ENCODE measurements at places on chromosomes 4 and X. TPM values are rescaled to one million over a fixed set of nuclear protein-coding genes. Genes with fewer than 3 reads are reported as not detected.

The VCX3A gene
- total RNA-seq = not detected

The CTSO gene
- 0.93 TPM for total RNA-seq

The LDOC1 gene
- 6.9 TPM for total RNA-seq

The TMEM144 gene
- not detected for total RNA-seq

- H3K27me3 ChIP-seq = peaks cover 2% of the 10 kb centered on the region
- no peak overlapping the region for H3K4me3 ChIP-seq
- H3K36me3 ChIP-seq = no peaks in the 10 kb centered on the region
- no peak overlapping the region for H3K27ac ChIP-seq
Measured at GRCh38 chr4:8280876-8281440, 11.4 kb downstream of the HTRA3 start.

- H3K4me3 ChIP-seq = peak overlapping the region; percentile 84
- DNase-seq = no peak
- H3K36me3 ChIP-seq = peaks cover 51% of the 10 kb centered on the region
- H3K27ac ChIP-seq = peak overlapping the region; percentile 58
- H3K27me3 ChIP-seq = no peaks in the 10 kb centered on the region
Measured at GRCh38 chr4:108159845-108160244, 8.9 kb downstream of the LEF1 start.

DNA sequence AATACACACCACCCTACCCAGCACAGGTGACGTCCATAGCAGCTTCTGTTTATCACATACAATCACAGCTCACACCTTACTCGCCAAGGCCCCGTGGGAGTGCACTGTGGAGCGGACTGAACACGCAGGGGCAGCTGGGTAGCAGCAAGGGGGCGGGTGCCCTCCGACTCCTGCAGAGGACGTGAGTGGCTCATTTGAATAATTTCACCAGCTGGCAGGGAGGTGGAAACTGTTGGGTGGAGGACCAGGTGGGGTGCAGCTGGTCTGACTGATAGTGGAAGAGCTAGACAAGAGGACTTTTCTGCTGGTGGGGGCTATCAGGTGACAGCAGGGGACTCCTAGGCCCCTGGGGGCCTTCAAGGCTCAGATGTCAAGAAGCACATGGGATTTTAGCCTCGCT, 16.3 kb downstream of the MAN2B2 start:
- peak overlapping the region; percentile 42 for H3K27ac ChIP-seq
- no peaks in the 10 kb centered on the region for H3K4me1 ChIP-seq
- DNase-seq = no peak
- H3K27me3 ChIP-seq = no peaks in the 10 kb centered on the region
- H3K36me3 ChIP-seq = peaks cover 5% of the 10 kb centered on the region

DNA sequence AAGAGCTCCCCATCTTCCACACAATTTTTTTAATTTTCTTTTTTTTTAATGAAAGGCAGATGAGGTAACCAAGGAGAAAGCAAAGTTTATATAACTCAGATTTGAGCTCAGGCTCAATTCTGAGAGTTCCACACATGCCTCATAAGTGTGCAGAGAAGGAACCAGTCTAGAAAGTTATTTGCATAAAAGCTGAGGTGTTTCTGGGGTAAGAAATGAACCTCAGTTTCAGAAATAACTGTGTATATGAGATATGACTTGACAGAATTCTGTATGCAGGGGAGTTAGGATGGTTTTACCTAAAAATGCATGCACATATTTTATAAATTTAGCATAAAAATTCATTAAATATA, 51.3 kb downstream of the DTHD1 start:
- H3K4me3 ChIP-seq = no peak overlapping the region
- H3K4me1 ChIP-seq = peaks cover 33% of the 10 kb centered on the region
- no peak for DNase-seq

DNA sequence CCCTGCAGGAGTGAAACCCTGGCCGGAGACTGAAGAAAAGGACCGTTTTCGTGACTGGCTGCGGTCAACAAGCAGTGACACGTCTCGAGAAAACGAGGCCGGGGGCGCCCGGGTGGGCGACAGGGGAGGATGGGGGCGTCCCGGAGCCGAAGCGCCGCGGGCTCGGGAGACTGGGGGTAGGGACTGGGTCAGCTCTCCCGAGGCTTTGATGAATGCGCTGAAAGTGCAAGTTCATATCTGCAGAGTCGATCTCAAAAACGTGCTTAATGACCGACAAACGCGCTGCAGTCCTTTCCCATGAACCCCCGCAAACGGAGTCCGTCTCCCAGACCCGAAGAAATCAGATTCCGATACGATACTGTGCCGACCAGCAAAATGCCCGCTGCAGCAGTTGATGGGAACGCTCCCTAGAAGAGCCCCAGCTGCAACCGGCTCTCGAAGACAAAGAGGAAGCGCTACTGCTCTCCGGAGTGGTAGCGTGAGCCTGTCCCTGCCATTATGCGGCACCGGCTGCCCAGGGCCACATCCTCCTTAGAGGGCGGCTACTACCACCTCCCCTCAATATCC, 806 bp upstream of the CD99L2 start:
- peak; percentile 6 for DNase-seq
- H3K4me3 ChIP-seq = peak overlapping the region; percentile 87
- H3K27ac ChIP-seq = peak overlapping the region; percentile 61

GRCh38 chrX:30283456-30284200, 25.6 kb downstream of the NR0B1 start:
- H3K27me3 ChIP-seq = no peaks in the 10 kb centered on the region
- no peak for DNase-seq
- H3K36me3 ChIP-seq = no peaks in the 10 kb centered on the region
- no peak overlapping the region for H3K27ac ChIP-seq

- no peak overlapping the region for H3K4me3 ChIP-seq
- no peak overlapping the region for H3K27ac ChIP-seq
- H3K27me3 ChIP-seq = no peaks in the 10 kb centered on the region
- peaks cover 29% of the 10 kb centered on the region for H3K36me3 ChIP-seq
- DNase-seq = no peak
Measured at GRCh38 chrX:70331161-70331560, 41.3 kb downstream of the KIF4A start.

DNA sequence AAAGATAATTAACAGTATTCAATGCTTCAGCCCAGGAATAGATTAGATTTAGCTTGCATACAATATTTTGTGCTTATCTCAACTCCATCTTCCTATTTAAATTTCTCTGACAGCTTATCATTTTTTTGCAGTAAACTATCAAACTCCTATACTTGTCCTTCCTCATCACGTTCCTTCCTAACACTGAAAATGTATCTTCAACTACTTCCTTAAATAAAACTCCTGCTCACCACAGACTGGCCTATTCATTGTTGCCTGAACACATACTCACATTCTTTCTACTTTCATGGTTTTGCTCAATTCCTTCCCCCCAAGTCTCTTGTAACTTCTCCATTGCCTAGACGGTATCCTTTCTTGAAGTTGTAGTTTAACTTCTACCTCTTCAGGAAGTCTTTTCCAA, 28.5 kb upstream of the PTPN13 start:
- H3K27ac ChIP-seq = no peak overlapping the region
- H3K4me3 ChIP-seq = no peak overlapping the region
- DNase-seq = no peak
- peaks cover 14% of the 10 kb centered on the region for H3K27me3 ChIP-seq
- no peaks in the 10 kb centered on the region for H3K4me1 ChIP-seq
- H3K36me3 ChIP-seq = no peaks in the 10 kb centered on the region

GRCh38 chr4:157713342-157713741, 459.5 kb downstream of the GASK1B start:
- H3K27me3 ChIP-seq = no peaks in the 10 kb centered on the region
- no peak overlapping the region for H3K27ac ChIP-seq
- H3K4me1 ChIP-seq = no peaks in the 10 kb centered on the region
- H3K4me3 ChIP-seq = no peak overlapping the region
- H3K36me3 ChIP-seq = no peaks in the 10 kb centered on the region

GRCh38 chr4:29588617-29589016, 1131.6 kb upstream of the PCDH7 start:
- H3K27me3 ChIP-seq = no peaks in the 10 kb centered on the region
- H3K27ac ChIP-seq = no peak overlapping the region
- H3K4me3 ChIP-seq = no peak overlapping the region
- DNase-seq = no peak
- no peaks in the 10 kb centered on the region for H3K36me3 ChIP-seq
